Mesothelial cell of epicardium (in vitro differentiated cells): ENCODE measurements at places on chromosomes 2 and 18. TPM values are rescaled to one million over a fixed set of nuclear protein-coding genes. Genes with fewer than 3 reads are reported as not detected.

SERPINB7 gene
- total RNA-seq: 0.40 to 0.68 TPM (median 0.51 TPM) in 3 replicates

GRCh38 chr2:12236136-12236844 lies 480.4 kb upstream of the TRIB2 start:
- no peak for DNase-seq

- no peak for DNase-seq
Measured at GRCh38 chr18:3935305-3935704, 485.3 kb downstream of the TGIF1 start.

- DNase-seq: no peak
Measured at GRCh38 chr2:173288561-173288960, 66.1 kb upstream of the CDCA7 start.

DQX1 gene
- 0.16 to 0.42 TPM (median 0.29 TPM) in 3 replicates for total RNA-seq

- no peak for DNase-seq
Measured at GRCh38 chr2:51013079-51013932, 18.6 kb downstream of the NRXN1 start.

- DNase-seq: no peak
Measured at GRCh38 chr2:135149251-135149650, 97.2 kb downstream of the RAB3GAP1 start.

PTH2R gene
- total RNA-seq: not detected in 3 replicates

DNA sequence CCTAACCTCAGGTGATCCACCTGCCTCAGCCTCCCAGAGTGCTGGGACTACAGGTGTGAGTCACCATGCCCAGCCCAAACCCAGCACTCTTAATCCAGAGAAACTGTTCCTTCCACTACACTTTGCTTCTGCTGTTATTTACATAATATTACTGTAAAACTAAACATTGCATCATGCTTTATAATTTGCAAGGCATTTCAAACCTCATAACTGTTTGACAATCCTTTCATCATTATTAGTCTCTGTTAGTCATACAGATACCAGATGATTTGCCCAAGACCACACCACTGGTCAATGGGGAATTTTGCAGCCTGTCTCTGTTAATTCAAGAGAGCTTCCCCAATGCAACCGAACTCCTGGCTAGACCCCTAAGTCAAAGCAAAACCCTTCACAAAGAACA lies 338.3 kb downstream of the ALK start:
- no peak for DNase-seq

TNFAIP6 gene
- total RNA-seq: 0.93 to 1.7 TPM (median 1.2 TPM) in 3 replicates

DNA sequence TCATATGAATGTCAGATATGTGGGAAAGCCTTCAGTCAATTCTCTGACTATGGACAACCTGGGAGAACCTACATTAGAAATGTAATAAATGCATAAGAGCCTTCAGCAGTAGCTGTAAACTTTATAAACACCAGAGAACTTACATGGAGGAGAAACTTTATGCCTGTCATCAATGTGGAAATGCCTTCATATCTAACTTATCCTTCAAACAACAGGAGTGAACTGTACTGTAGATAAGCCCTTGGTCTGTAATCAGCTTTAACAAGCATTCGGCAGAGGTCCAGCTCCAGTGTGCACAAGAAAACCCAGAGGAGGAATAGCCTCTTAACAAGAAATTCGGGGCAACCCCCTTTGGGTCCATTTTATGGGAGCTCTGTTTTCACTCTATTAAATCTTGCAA lies 14.8 kb upstream of the UXS1 start:
- no peak for DNase-seq

DNA sequence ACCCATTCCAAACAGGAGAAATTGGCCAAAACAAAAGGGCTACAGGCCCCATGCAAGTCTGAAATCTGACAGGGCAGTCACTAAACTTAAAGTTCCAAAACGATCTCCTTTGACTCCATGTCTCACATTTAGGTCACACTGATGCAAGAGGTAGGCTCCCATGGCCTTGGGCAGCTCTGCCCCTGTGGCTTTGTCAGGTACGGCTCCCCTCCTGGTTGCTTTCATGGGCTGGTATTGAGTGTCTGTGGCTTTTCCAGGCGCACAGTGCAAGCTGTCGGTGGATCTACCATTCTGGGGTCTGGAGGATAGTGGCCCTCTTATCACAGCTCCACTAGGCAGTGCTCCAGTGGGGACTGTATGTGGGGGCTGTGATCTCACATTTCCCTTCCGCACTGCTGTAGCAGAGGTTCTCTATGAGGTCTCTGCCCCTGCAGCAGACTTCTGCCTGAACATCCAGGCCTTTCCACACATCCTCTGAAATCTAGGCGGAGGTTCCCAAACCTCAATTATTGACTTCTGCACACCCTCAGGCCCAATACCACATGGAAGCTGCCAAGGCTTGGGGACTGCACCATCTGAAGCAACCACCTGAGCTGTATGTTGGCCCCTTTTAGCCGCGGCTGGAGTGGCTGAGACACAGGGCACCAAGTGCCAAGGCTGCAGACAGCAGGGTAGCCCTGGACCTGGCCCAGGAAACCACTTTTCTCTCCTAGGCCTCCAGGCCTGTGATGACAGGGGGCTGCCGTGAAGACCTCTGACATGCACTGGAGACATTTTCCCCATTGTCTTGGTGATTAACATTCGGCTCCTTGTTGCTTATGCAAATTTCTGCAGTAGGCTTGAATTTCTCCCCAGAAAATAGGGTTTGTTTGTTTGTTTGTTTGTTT lies 28.7 kb downstream of the PARD6G start:
- no peak for DNase-seq

GRCh38 chr2:134462275-134462674 lies 208.4 kb downstream of the MGAT5 start:
- no peak for DNase-seq

DNA sequence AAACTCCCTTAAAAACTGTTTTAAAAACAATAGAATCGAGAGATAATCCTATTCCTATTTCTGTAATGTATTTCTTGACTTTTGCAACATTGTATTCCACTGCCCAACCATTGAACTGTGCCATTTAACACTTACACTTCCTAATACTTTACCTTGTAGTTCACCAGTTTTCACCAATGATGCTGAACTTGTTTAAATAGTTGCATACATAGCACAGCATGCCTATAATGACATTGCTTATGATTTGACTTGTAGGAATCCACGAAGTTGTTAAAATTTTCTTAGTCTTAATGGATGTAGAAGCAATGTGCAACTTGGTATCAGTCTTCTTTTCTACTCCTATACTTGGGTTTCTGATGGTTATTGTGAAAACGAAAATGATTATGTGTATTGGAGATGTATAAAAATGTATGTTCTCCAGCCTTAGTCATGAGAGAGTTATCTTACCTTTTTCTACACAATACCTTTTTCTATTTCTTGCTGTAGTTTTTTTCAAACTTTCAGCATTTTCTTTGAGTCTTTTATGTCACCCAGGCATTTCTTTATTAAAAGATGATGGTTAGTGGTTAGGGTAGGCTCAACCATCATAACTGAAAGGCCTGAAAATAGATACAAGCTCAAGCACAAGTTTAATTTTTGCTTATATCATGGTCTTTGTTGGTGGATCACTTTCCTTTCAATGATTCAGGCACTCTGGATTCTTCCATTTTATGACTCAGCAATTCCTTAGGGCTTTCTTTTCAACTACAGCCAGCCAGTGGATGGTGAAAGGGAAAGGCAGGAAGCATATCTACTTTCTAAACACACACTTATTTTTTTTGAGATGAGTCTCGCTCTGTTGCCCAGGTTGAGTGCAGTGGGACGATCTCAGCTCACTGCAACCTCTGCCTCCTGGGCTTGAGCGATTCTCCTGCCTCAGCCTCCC lies 9.4 kb downstream of the GPD2 start:
- DNase-seq: no peak

UGT1A10 gene
- total RNA-seq: not detected in 3 replicates

CDH20 gene
- total RNA-seq: 0.63 to 0.93 TPM (median 0.89 TPM) in 3 replicates

RPIA gene
- total RNA-seq: 22.5 to 23.5 TPM (median 23.3 TPM) in 3 replicates

DNA sequence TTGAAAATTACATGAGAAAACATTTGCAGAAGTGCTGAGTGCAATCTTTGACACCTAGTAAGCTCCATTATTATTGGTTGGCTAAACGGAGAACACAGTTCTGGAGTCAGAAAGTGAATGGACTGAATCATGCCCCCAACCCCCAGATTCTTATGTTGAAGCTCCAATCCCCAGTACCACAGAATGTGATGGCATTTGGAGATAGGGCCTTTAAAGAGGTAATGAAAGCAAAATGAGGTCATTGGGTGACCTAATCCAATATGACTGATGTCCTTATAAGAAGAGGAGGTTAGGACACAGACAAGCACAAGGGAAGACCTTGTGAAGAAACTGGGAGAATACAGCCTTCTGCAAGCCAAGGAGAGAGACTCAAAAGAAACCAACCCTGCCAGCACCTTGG lies 200.9 kb upstream of the EPAS1 start:
- DNase-seq: no peak

DNA sequence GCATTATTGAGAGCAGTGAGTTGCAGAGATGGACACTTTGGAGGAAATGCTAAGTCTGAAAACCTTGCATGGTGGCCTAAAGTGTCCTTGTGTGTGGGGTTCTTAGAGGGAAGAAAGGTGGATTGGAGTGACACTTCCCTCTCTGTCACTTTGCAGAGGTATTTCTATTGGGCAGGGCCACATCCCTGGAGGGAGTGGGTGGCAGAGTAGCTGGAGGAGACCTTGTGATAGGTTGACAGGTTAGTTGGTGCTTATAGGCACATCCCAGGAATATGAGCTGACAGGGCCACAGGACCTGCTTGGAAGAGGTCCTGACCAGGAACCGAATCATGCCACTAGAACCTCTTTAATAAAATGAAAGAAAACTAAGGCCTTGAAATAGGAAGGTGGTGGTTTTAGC lies 972 bp upstream of the IGFBP5 start:
- no peak for DNase-seq

GRCh38 chr2:105701042-105701441 lies 43.7 kb upstream of the NCK2 start:
- DNase-seq: no peak

DNA sequence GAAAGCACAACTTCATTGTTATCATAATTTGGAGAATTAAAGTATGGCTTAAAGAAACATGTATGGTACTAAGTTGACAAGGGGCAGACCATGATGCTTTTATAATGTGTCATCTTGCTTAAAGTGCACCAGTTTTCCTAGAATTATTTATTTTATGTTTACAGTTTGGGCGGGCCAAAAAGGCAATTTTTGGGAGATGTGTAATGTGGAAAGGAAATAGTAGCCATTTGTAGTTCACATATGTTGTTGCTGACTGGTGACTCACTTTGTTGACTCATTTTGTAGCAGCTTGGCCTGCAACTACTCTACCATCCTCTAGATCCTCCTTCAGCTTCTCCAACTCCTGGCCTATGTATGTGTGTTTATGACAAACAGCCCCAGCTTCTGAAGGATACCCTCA lies 7.7 kb downstream of the ZSCAN30 start:
- no peak for DNase-seq

- no peak for DNase-seq
Measured at GRCh38 chr18:7735196-7735595, 168.1 kb downstream of the PTPRM start.

DPYSL5 gene
- total RNA-seq: 2.5 to 2.8 TPM (median 2.8 TPM) in 3 replicates

NPC1 gene
- total RNA-seq: 35.5 to 39.9 TPM (median 35.8 TPM) in 3 replicates

MYL1 gene
- total RNA-seq: 0.36 to 0.69 TPM (median 0.36 TPM) in 3 replicates

DNA sequence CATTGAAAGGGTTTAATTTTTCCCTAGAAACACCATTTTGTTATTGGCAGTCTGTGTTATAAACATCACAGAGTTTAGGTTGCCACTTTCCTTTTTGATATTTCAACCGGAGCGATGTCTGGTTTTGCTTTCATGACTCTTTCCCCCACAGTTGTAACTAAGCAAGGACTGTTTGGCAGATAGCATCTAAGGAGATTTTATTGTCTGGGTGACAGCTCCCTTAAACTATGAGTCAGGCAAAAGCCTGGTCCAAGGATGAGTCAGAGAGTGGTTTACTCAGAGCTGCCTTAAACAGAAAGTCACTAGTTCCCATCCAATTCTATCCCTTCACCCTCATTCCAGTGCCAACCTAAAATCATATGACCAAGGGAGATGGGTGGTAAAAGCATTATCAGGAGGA lies 341.6 kb upstream of the VWC2L start:
- DNase-seq: no peak

- DNase-seq: no peak
Measured at GRCh38 chr2:2751715-2752315, 420.7 kb upstream of the MYT1L start.

DNA sequence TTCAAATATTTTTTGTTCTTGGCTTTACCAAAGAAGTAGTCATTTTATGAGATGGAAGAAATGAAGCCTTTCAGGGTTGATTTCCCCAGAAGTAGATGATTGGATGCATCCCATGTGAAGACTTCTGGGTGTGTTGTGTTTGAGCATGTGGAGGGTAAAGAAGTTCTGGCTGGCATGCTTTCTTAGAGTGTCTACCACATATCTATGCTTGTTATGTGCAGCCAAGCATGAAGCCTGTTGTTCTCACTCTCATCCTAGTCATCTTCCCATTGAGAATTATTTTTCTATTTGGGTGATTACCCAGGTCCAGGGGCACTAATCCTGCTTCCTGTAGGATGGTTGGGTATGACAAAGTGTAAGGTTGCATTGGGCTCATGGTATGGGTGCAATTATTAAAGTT lies 472.9 kb downstream of the PTPRM start:
- DNase-seq: no peak

C2orf92 gene
- total RNA-seq: 17.9 to 20.2 TPM (median 20.0 TPM) in 3 replicates

DNA sequence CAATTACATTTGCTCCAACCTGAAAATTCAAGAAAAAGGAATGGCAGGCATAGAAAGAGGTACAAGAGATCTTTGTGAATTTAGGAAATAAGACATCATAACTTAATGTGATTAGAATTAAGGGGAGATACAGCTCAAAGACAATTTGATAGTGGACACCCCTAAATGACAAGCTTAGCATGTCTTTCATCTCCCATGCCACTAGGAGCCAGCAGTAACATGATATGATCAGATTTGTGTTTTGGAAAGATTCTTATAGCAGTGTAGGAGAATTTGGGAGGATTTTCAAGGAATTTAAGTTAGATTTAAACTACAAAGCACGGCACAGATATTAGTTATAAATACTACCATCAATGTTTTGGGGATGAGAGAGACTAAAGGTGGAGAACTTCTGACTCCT lies 340.8 kb downstream of the RDH14 start:
- DNase-seq: no peak

DNA sequence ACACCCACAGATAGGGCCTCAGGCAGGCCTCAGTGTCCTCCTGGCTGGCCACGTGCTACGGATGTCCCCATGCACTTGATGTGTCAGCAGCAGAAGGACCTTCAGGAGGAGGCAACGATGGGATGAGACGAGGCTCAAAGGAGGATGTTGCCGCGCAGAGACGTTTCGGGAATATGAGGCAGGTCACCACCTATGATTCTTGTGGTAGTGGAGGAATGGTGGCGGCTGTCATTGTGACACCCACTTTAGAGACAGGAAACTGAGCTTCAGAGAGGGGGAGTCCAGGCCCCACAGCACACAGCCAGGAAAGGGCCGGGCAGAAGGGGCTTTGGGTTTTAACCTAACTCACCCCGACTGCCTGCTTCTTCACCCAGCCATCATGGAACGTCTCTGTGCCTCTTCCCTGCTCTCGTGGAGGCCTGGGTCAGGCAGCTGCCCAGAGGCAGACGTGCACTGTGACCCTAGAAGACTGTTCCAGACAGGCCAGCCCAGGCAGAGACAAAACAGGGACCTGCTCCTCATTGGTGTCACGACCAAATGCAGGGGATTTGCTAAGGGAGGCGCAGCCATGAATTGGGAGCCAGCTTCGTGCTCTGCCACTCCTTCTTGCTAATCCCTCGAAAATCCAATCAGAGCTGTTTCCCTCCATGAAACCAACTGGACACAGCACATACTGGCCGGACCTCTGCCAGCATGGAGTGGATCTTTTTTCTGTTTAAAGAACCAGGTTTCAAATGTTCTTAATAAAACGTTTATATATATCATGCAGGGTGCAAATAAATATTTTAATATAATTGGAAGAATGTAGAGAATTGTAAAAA lies 169.2 kb downstream of the ASB1 start:
- DNase-seq: no peak
